ENCODE measurements at places on chromosomes 13 and 19.

DNA sequence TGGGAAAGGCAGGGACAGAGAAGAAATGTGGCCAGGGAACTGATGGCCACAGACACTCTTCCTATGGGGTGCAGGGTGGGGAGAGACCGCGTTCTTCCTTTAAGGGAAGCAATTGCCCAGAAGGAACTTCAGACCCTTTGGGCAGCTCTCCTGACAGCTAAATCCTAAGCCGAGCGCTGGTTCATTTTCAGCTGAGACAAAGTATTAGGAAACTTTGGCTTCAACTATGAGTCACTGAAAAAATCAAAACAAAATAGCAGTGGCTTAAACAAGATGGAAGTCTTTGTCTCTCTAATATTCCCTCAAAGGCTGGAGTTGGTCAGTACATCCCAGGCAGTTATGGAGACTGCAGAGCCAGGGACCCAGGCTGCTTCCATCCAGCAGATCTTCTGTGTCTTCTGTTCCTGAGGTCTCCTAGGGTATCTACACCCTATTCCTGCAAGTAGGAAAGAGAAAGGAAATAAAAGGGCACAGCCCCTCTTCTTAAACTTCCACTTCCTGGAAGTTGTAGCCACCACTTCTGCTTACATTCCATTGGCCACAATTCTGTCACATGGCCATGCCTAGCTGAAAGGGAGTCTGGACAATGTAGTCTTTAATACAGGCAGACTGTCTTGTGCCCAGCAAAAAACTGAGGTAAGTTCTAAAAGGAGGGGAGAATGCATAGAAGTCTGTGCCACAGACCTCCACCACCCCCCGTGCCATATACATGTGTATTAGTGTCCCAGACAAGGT lies 163.5 kb downstream of the KATNAL1 start:
- DNase-seq: no peak

GRCh38 chr13:67410645-67411044 lies 180.5 kb upstream of the PCDH9 start:
- no peak for DNase-seq

GRCh38 chr19:3450796-3451411 lies 29.4 kb downstream of the SMIM24 start:
- no peak for DNase-seq

GRCh38 chr19:17910791-17911360 lies 21.9 kb upstream of the CCDC124 start:
- no peak for DNase-seq

GRCh38 chr19:50261446-50261970 lies 58.1 kb downstream of the MYH14 start:
- no peak for DNase-seq
